ENCODE measurements at places on chromosomes 2 and 18. TPM values are rescaled to one million over a fixed set of nuclear protein-coding genes. Genes with fewer than 3 reads are reported as not detected.

DNA sequence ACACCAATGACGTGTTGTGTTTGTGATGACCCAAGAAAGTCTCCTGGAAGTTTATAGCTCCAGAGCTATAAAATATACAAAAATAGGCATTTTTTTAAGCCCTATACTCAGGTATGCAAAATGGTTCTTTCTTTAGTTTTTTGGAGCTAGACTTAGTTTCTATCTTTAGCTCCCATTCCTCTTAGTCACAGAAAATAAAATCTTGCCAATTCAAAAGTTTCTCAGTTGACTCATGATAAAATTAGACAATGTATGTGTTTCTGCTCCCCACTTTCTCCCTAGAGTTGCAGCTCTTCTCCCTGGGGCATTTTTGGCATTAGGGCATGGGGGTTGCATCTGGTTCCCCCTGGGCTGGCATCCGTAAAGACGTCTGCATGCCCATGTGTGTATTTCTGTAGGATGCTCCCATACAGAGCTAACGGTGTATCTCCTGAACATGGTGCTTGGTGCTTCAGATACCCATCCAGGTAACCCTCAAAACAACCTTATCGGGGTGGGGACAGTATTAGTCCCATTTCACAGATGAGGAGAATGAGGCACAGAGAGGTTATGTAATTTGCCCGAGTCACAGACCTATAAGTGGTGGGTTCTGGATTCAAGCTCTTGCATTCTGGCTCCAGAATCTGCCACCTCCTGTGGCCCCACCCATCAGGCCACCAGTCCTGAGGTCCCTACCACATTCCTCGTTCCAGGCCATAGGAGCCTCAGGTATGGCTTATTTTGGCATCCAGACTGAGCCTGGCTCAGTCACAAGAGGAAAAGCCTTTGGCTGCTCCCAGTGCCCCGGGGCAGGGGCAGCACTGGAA, 43.1 kb upstream of the ASAP2 start:
- DNase-seq = no peak

DNA sequence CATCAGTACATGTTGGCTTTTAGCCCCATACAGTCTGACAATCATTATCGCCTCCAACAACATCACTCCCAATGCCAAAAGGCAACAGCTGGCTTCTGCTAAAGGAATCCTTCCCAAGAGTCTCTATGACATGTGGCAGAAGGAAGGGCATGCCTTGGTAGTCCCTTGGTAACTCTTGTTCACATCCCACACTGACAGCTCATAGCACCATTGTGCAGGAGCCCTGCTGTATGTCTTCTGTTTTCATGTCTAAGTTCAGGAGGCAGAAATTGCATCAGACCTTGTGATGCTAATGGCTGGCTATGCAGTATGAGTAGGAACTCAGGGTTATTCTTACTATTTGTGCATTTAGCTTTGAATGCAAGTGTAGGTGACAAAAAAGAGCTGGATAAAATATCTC, 392.1 kb downstream of the PTH2R start:
- no peak for DNase-seq

GRCh38 chr2:55152475-55153412, 79.3 kb downstream of the CLHC1 start:
- no peak for DNase-seq

GRCh38 chr18:79871026-79871390, 73.3 kb downstream of the KCNG2 start:
- no peak for DNase-seq

DNA sequence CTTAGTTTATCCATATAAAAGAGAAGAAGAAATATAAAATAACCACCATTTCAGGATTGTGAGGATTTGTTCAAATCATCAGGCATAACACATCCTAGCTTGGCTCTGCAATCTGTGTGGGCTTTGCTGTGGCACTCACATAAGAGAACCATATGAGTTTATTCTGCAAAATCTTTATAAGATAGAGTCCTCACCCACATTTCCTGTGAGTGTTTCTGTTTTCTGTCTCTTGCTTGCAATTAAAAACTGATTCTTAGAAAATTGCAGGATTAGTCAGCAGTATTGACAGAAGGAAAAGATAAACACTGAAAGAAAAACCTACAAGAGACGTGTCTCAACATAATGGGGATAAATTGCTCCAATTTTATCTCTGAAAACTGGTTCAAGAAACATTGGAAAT, 258.5 kb downstream of the RND3 start:
- DNase-seq = no peak

- DNase-seq = no peak
Observed at GRCh38 chr2:114405247-114406116, 37.0 kb upstream of the DPP10 start.

GRCh38 chr18:25449046-25449445, 97.1 kb upstream of the ZNF521 start:
- no peak for DNase-seq

- no peak for DNase-seq
Observed at GRCh38 chr18:4641771-4642368, 186.8 kb upstream of the DLGAP1 start.

GRCh38 chr2:237782181-237782580, 16.4 kb upstream of the RBM44 start:
- DNase-seq = no peak

GRCh38 chr2:118925981-118926380, 16.0 kb upstream of the MARCO start:
- DNase-seq = no peak

DNA sequence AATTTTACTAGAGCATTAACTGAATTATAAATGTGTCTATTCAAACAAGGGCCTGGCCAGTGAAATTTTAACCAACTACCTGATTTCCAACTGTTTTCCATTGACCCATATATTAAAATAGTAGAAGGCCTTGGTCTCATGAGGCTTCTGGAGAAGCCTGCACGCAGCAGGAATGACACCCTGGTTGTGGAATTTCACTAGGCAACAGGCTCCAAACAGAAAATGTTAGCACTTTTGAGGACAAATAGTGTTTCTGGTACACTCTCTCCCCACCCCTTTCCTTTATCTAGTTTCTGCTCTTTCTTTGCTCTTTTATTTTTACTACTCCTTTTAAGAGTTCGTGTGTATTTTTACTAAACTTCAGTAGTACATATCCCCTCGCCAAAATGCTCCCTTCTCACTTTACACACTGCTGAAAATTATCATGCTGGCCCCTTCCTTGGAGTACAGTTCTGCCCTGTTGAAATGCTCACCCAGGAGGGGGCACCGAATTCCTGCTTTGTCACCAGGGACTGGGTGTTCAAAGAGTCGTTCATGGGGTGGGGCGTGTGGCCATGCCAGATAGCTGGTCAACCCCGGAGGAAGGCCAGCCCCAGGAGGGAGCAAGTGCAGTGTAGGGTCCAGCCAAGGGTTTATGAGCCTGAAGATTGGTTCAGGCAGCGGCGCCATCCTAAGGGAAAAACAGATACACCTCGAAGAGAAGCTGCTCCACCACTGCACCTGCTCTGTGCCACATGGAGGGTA, 22.1 kb upstream of the COL6A3 start:
- DNase-seq = no peak

GRCh38 chr2:227846831-227847230, 24.6 kb upstream of the DAW1 start:
- no peak for DNase-seq

GRCh38 chr2:219798430-219798829, 171.0 kb downstream of the SLC4A3 start:
- no peak for DNase-seq

- no peak for DNase-seq
Observed at GRCh38 chr2:193482557-193482956, 1287.8 kb upstream of the TMEFF2 start.

DNA sequence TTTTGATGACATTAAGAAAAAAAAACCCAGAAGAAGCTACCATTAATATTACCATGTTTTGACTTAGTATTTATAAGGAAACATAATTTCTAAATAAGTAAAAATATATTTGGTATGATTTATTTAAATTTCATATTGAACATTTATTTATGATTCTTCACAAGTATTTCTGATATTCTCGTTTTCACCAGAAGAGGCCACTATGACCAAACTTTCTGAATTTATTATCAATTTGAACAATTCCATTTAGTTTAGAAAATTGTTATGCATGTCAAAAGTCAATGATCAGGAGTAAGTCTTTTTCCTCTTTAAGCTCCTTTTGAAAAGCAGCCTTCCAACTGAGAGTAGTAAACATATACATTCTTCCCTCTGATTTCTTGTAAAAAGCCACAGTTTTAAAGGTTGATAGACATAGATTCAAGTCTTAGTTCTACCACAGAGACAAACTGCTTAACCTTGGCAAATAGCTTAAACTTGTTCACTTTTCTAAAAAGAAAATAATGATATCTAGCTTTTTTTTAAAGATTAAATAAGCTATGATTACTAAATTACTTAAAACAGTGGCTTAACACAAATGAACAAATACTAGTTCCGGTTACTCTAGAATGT, 329.9 kb downstream of the TRIB2 start:
- DNase-seq = no peak

DNA sequence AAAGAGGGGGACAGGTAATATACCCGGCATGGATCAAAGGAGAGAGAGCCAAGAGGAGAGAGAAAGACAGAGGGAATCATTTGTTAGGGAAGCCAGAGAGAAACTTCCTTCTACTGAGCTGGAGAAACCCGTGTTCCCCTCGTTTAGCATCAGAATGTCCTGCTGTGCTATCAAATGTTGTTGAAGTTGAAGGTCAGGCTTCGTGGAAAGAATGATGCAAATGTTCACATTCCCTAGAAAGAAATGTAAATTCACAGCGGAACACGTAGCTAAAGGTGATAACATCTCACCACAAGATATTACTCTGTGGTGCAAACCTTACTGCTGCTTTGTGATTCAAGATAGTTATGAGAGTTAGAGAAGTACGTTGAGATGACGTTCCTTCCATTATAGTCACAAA, 258.1 kb downstream of the LNPK start:
- no peak for DNase-seq

GRCh38 chr2:105425936-105426625, 27.2 kb upstream of the FHL2 start:
- no peak for DNase-seq

DNA sequence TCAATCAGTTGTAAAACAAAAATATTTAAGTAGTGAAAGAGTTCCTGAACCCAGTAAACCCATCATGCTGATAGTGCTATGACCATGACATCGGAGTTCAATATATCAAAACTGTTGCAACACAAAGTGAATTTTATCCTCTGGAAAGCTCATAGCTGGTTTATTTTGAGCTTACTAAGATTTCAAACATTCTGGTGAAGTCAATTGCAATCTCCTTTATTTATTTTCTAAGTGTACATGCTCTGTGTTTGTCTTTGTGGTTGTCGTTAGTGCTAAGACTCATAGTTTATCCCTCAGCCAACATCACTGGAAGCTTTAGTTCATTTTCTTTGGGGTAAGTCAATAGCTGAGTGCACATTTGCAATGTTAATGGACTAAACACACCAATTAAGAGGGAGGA, 91.9 kb downstream of the QPCT start:
- no peak for DNase-seq

DNA sequence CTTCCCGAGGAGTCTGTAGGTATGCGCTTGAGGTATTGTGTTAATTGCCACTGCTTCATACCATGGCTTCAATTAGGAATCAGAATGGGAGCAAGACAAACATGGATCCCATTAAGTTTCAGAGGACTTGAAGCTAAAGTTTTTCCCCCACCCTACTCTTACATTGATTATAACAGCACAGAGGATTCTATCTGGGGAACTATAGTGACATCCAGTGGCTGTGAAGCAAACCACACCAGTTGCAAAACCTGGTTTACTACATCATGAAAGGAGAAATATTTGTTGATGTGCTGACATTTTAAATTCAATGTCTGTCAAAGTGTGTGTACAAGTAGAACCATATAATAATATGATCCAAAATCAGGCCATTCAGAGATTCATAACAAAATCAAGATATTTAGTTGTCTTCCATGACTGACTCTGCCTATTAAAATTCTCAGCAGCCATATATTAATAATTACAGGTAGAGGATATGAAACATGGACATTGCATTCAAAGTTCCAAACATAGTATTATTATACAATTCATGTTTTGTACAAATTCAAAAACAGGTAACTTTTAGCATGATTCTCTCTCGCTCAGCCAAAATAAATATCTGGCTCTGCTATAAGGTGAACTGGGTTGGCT, 82.9 kb downstream of the GRB14 start:
- no peak for DNase-seq

GRCh38 chr2:202592566-202592965, 42.2 kb upstream of the FAM117B start:
- no peak for DNase-seq

DNA sequence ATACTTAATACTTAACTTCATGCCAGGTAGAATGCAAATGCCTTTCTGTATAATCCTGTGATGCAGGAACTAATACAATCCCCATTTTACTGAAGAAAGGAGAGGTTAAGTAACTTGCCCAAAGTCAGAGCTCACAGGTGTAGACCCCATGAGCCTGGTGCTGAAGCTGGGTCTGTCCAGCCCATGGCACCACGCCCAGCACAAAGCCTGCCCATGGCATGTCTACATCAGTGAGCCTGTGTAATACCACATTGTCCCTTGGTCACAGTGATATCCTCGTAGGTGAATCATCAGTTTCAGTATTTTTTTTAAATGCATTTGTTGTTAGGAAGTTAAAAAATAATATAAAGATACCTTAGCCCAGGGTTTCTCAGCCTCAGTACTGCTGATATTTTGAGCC, 69.9 kb upstream of the MCFD2 start:
- no peak for DNase-seq

- no peak for DNase-seq
Observed at GRCh38 chr2:98569197-98569793, 39.0 kb downstream of the COA5 start.

- no peak for DNase-seq
Observed at GRCh38 chr18:70907673-70908072, 618.8 kb downstream of the SOCS6 start.

The BUB1 gene
- polyA plus RNA-seq = 2.1 TPM

The FZD7 gene
- 9.4 TPM for polyA plus RNA-seq

The SMYD1 gene
- polyA plus RNA-seq = 1.1 TPM

The KCNIP3 gene
- polyA plus RNA-seq = 1.9 TPM

The COLEC12 gene
- 0.69 TPM for polyA plus RNA-seq

The HSPE1 gene
- polyA plus RNA-seq = 194 TPM

The SCN7A gene
- 1.8 TPM for polyA plus RNA-seq

The HNRNPLL gene
- 16.2 TPM for polyA plus RNA-seq

The AQP12A gene
- polyA plus RNA-seq = not detected

All from sigmoid colon (tissue), 7 donors.